T-helper 2 cell (primary cell): ENCODE measurements at places on chromosomes 6 and 20.

- no peak for DNase-seq
These were observed 575 bp upstream of the CNR1 start for GRCh38 chr6:88166493-88167351.

DNA sequence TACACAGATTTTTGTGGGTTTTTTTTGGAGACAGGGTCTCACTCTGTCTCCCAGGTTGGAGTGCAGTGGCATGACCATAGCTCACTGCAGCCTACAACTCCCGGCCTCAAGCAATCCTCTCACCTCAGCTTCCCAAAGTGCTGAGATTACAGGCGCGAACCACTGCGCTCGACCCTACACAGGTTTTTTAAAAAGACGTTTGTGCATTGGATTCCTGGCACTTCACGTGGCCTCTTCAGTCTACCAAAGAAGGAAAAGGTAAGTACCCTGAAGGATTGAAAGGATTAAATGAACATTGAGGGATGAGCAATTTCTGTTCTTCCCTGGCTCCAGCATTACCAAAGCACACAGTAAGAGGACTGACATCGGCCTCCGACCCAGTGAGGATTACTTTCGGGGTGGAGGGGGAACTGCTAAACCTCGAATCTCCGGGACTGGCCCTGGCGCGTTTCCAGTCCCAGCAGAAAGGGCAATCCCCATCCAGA lies 556 bp upstream of the YWHAB start:
- no peak for DNase-seq

DNA sequence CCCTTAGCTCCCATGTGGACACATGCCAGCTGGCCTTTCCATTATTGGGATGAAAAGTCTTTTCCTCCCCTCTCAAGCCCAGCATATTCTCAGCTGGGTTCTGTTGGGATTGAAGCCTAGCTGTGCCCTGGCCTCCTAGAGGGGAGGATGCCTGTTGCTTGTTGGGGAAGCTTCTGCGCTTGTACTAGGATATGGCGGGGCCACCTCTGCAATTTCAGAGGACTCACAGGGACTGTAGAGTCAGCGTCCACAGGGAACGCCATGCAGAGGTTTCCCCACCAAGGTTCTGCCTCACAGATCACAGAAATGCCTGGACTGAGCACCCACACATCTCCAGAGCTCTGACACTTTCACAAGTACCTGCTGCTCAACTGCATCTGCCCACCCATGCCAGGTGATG lies 288.7 kb upstream of the FOXQ1 start:
- no peak for DNase-seq

GRCh38 chr20:4904127-4904860 lies 97.0 kb downstream of the SLC23A2 start:
- no peak for DNase-seq

- no peak for DNase-seq
These were observed 87.7 kb downstream of the SGK1 start for GRCh38 chr6:134230087-134230700.

- no peak for DNase-seq
These were observed 4.6 kb downstream of the MAS1L start for GRCh38 chr6:29483186-29483585.

DNA sequence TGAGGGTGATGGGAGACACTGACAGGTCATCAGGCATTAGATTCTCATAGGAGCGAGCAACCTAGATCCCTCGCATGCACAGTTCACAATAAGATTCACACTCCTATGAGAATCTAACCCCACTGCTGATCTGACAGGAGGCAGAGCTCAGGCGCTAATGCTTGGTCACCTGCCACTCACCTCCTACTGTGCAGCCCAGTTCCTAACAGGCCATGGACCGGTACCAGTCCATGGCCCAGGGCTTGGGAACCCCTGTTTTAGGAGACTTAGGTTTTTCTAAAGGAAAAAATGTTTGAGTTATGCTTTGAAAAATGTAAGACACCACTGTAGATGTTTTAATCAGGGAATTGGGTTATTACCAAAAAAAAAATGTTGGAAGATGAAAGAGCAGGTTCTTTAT lies 6.7 kb downstream of the HLA-E start:
- no peak for DNase-seq

DNA sequence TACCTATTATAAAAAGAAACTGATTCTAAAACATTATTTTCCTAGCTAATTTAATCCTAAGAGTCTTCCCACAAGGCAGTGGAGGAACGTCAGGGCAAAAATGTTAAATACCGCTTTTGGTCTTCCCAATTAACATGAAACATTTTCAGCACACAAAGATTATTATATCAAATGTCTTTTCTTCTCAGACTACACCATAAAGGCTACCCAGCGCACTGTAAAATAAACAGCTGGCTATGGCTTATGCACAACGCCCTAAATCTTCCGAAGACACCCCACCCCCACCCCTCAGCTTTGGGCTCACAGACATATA lies 1.0 kb downstream of the NUDT3 start:
- no peak for DNase-seq
